ENCODE measurements at places on chromosomes 13 and 19.
A peak's percentile ranks its signal among the peaks of the same experiment; 100 is the strongest.

- DNase-seq, result no peak
Measured at GRCh38 chr19:55468054-55468393, 3.5 kb upstream of the C19orf85 start.

DNA sequence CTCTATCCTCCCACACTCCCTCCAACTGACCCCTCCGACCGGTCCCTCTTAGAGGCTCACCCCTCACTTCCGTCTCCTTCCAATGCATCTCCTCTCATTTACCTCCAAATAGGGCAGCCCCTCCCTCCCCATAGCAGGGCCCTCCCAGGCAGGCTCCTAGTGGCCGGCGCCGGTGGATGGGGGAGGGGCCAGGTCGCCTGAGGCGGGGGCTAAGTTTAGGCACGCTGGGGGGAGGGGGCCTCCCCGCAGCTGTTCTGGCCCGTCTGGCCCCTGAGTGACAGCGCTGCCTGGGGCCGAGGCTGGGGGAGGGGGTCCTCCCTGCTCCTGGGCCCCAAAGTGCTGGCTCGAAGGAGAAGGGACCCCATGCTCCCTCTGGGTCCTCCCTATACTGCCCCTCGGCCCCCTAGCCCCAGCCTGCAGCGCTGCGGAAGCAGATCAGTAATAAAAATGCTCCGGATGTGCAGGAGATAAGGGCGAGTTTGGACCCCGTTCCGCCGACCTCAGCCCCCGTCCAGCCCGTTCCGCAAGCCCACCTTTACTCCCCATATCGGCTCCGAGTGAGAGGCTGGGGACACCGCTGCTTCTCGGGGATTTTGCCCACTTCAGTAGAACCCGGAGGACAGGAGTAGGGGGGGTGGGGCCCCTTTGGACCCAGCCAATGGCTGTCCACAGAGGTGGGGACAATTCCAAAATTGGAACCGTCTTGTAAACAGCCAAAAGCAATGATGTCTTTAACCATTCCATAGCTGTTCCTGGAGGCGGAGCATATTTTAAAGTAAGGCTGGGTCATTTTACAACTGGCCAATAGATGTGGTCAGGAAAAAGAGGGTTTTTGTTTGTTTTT is 4.0 kb downstream of the RTN2 start:
- DNase-seq, result peak; percentile 79

DNA sequence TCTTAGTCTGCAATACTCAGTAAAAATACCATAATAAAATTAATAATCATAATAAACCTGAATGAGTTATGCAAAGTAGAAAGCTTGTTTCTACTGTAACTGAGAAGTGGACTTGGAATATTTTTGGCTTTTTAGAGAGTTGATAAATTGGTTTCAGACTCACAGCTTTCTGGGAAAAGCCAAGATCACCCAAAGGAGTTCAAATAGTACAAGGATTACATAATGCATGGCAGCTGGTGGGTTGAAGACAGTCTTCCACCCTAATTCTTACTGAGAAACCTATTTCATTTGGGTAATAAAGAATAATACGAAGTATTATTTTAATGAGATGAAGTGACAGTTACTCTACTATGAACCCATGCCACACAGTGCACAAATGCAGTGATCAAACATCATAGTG is 139.4 kb upstream of the KLF12 start:
- DNase-seq, result no peak

- no peak for DNase-seq
Measured at GRCh38 chr19:23887642-23888041, 27.0 kb upstream of the ZNF726 start.

DNA sequence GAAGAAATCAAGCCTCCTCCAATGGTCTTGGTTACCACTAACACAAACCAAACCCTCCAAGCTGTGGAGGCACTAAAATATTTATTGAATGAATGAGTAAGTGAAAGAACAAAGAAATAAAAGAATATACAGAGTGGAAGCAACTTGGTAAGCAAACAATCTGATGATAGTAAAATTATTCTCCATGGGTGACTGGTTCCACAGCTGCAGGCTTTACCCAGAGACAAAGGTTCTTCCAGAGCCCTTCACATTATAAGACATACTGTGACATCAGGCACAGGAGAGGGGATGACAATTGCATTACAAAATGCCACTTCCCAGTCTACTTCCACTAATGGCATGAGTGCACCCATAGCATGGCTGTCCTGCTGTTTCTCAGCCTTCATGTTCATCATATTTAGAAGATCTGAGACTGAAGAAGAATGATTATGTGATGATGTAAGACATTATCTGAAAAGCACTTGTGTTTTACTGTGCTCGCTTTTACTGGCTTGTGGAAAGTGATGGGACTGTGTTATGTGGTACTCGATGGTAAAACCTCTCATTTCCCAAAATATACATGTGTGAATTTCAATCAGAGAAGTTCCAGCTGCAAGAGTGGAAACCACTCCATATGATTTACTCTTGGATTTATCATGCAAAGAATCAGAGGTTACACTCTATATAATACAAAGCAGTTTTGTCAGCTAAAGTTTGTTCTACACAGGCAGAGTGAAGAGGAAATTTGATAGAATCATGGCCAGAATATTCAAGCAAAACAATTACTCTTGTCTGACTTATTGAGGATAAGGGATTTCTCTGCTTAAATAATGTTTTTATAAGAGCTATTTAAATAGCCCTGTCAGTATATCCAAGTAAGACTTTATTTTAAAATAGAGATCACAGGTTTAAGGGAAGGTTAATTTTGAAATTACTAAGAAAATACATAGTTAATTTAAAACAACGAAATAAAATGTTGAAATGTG is 220.2 kb upstream of the NBEA start:
- DNase-seq, result no peak

DNA sequence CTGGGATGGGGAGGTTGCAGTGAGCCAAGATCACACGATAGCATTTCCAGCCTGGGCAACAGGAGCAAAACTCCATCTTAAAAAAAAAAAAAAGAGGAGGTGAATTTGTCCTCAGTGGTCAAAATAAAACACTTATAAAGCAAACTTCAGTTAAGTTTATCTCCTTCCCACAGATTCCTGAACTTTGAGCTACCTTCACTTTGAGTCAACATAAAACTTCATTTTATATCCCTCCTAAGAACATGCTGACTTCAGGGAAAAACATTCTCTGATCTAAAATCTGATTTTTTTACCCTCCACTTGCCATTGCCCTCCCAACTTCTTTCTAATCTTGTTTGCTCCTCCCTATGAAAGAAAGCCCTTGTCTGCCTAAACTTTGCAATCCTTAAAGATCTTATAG is 59.0 kb downstream of the ZNF429 start:
- no peak for DNase-seq

DNA sequence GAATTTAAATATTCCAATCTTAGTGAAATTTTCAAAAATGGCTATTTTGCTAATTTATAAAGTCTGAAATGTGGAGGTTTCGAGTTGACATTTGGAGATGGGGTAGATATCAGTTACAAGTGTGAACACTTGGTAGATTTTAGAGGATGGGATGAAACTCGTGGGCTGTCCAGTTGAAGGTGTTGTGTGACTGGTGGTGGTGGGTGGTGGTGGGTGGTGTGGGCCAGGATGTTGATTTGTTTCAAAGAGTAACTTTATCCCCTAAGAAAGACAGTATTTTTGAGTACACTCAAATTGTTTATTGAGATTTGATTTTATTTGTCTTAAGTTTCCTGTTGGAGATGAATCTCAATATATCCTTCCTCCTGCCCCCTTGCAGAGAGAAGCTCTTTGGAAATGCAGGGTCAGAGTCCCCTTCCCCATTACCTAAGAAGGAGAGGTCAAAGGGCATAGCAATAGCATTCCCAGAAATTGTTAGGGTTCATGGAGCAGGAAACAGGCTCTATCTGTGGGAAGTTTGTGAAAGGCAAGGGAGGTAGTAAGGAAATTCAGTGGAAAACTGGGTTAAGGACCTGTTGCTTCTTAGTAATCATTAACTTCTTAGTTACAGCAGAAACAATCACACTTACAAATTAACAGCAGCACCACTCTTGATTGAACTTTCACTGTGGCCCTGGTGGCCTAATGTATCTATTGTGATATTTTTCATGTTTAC is 133.6 kb upstream of the RNF113B start:
- DNase-seq, result no peak

DNA sequence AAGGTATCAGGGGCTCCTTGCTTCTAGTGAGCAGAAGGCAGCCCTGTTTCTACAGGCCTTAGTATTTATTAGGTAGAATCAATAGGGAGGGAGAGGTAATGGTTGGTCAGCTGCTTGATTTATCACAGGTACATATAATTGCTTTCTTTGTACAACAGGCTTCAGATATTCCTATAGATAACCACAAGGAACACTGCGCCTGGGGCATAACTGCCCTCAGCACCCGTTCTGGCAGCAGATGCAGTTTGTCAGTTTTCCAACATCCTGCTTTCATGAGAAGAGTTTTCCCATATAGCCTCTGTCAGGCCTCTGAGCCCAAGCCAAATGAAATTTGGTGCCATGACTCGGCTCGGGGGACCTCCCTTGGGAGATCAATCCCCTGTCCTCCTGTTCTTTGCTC is 12.4 kb upstream of the ZNF486 start:
- no peak for DNase-seq

- peak; percentile 63 for DNase-seq
Measured at GRCh38 chr13:82833923-82834322, 1048.4 kb downstream of the SLITRK1 start.

DNA sequence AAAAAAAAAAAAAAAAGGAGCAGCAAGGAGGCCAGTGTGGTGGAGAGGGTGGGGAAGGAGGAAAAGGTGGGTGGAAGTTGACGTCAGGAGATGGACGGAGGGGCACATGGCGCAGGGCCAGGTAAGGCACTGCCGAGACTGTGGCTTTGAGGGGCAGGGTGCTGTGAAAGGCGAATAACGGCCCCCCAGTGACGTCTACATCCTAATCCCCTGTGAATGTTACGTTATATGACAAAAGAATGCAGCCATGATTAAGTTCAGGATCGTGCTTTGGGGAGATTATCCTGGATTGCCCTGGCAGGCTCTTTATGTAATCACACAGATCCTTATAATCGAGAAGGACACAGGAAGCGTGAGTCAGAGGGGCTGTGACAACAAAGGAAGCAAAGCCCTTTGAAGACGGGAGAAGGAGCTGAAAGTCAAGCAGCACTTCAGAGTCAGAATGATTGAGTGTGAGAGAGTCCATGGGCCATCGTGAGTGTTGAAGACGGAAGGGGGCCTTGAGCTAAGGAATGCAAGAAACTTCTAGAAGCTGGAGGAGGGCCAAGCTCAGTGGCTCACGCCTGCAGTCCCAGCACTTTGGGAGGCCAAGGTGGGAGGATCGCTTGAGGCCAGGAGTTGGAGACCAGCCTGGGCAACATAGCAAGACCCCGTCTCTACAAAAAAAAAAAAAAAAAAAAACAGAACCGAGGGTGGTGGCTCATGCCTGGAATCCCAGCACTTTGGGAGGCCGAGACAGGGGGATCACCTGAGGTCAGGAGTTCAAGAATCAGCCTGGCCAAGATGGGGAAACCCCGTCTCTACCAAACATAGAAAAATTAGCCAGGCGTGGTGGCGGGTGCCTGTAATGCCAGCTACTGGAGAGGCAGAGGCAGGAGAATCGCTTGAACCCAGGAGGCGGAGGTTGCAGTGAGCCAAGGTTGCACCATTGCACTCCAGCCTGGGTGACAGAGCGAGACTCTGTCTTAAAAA is 13.8 kb upstream of the CEACAM16 start:
- peak; percentile 95 for DNase-seq

GRCh38 chr19:56150358-56150757 is 9.3 kb downstream of the ZNF444 start:
- no peak for DNase-seq
